Ascending aorta (tissue), 2 donors: ENCODE measurements at places on chromosomes 16 and 17. TPM values are rescaled to one million over a fixed set of nuclear protein-coding genes. Genes with fewer than 3 reads are reported as not detected.

The GLG1 gene
- 77.0 TPM for total RNA-seq

The AANAT gene
- total RNA-seq, result not detected

The UMOD gene
- not detected for total RNA-seq

The NOXO1 gene
- not detected for total RNA-seq

The CYB5B gene
- 19.2 TPM for total RNA-seq

The PSME3 gene
- 29.7 TPM for total RNA-seq

The OR3A3 gene
- not detected for total RNA-seq

The MT4 gene
- total RNA-seq, result not detected

The MYH1 gene
- not detected for total RNA-seq

The CD300H gene
- total RNA-seq, result not detected

The LRRC37A gene
- total RNA-seq, result not detected

The HAS3 gene
- not detected for total RNA-seq

The G6PC1 gene
- not detected for total RNA-seq
